ENCODE measurements at places on chromosomes 11 and 22.
A peak's percentile ranks its signal among the peaks of the same experiment; 100 is the strongest.

GRCh38 chr11:83648610-83649527 lies 362.7 kb upstream of the CCDC90B start:
- no peak for DNase-seq

DNA sequence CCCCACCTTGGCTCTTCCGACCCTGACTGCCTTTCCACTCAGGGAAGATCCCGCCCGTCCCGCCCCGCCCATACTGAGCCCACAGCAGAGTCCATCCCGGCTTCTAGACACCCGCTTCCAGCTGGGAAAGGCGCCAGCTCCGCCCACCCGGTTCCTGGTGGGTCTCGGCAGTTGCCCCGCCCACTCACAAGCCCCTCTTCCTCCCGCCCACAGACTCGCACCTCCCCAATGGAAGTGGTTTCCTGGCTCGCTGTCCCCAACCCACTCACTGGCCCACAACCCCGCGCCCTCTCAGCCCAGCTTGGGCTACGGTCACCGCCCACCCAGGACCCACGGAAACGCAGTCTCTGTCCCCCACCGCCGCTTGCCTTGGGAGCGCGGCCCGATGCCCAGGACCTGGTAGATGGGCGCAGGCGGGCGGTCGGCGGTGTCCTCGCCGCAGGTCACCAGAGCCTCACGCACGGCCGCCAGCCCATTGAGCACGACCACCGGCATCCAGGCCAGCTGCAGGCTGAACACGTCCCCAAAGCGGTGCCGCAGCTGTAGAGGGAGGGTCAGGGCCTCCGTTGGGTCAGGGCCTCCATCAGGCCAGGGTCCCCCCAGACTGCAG lies 22.2 kb upstream of the CYP2D6 start:
- DNase-seq = no peak

- peak; percentile 78 for DNase-seq
These were observed 38.2 kb downstream of the PITPNB start for GRCh38 chr22:27880778-27881394.

GRCh38 chr22:33781411-33781810 lies 138.9 kb downstream of the LARGE1 start:
- DNase-seq = no peak
